ENCODE measurements at places on chromosomes 12 and 14.

DNA sequence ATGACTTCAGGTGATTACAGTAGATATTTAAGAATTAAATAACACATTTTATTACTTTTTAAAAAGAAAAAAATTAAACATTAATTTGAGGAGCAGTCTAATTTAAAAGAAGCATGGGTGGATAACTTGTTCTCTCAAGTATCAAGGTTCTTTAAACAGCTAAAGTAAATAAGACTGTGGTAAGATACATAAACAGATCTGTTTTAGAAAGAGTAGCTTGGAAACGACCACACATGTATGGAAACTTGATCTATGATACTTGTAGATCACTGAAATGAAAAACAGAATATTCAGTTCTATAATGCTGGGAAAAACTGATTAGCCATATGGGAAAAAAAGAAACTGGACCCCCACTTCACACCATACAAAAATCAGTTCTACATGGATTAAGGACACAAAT, 36.0 kb downstream of the TC2N start:
- no peak for DNase-seq

GRCh38 chr14:61269321-61270083, 11.6 kb downstream of the TMEM30B start:
- DNase-seq = peak; percentile 69

- DNase-seq = peak; percentile 12
Observed at GRCh38 chr14:80587096-80587724, 354.3 kb downstream of the CEP128 start.

DNA sequence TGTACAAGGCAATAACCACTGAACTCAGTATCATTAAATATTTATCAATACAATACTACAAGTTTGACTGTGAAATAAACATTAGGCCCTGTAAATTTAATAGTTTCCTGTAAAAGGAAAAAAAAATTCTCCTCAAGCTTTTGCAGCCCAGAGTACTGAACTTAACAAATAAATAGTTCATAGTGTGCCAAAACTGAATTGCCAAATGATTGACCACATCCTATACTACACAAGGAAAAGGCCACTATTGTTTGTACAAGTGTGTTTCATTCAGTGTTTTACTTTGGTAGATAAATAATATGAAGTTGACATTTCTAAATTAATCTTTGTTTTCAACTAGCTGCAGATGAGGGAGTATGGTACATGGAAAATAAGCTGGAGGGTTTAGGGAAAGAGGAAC, 379.6 kb downstream of the FLRT2 start:
- no peak for DNase-seq

DNA sequence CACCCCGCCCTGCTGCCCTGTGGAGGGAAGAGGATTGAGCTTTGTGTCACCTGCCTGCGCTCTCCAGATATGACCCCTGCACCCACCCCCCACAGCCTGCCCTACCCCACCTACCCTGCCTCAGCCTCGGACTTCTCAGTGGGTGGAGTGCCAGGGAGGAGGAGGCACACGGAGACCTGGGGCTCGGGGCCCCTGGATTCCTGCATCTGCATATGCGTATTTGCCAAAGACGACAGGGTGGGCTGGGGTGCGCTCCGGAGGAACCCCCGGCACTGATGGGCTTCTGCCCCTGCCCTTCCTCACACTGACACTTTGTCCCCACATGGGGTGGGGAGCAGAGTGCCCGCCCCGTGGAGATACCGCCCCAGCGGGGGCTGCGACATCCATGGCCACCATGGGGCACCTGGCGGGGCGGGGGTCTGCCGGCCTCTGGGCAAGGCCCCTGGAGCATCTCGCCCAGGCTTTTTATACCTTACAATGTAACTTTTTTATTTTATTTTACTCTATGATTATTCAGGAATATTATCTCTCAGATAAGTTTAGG, 206.0 kb downstream of the TSPAN9 start:
- no peak for DNase-seq

DNA sequence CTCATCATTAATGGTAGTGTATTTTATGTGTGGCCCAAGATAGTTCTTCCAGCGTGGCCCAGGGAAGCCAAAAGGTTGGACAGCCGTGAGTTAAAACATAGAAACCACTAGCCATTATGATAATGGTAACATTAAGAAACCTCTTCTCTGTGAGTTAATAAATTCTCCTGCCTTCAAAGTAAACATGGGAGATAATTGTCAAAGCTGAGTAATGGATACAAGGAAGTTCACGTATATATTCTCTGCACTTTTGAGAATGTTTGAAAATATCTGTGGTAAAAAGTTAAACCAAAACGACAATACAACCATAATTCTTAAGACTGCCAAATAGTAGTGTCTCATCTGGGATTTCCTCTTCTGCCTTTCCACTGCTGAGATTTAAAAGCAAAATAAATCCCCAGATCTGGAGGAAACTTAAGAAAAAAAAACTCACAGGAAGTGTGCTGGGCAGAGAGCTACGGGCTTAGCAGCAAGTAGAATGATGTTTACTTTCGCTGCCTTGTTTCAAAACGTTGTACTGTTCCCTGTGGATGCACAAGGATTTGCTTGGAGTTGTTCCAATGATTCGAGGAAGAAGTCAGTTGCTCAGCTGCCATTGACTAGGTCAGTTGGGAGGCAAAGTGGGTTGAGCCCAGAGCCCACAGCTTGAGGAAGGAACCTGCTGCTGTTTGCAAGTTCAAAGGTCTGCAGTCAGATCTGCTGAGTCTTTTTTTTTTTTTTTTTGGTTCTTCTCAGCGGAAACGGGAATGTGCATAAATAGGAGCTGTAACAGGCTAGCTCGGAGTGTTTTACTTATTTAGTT, 1.7 kb downstream of the TPCN1 start:
- peak; percentile 85 for DNase-seq

DNA sequence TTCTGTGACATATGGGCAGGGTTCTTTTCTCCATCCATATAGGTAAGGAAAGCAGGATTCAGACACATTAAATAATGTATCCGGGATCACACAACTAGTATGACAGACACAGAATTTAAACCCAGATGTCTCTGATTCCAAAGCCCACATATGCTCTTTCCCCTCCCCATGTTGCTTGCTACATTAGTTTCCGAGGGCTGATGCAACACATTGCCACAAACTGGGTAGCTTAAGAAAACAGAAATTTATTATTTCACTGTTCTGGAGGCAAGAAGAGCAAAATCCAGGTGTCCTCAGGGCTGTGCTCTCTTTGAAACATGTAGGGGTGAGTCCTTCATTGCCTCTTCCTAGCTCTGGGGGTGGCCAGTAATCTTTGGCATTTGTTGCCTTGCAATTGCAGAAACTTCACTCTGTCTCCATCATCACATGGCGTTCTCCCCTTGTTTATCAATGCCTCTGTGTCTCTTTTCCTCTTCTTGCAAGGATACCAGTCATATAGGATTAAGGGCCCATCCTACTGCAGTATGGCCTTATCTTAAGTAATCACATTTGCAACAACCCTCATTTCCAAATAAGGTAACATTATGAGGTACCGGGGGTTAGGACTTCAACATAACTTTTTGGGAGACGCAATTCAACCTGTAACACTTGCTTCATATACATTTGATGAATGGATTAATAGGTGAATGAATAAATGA, 83.0 kb upstream of the CCND2 start:
- no peak for DNase-seq

All from Ammon's horn (tissue), 1 donor.